GOT3 (cell line): ENCODE measurements at places on chromosomes 7 and 10.

GRCh38 chr10:6217611-6218010 lies 14.9 kb downstream of the PFKFB3 start:
- no peak for DNase-seq

DNA sequence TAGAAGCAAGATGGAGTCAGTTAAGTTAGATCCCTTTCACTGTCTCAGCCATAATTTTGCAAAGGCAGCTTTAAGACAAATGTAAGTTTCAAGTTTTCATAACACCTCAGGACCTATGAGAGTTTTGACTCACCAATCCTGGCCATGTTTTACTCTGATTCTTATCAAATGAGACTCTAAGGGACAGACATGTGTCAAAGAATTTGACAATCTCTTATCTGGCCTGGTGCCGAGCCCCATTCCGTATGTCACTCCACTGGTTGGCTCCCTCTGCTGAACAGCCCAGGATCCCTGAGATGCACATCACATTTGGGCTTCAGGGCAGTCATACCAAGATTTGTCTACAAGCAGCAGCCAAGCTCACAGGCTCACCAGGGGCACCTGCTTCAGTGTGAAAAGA lies 187.6 kb upstream of the STK17A start:
- DNase-seq = no peak

GRCh38 chr7:111803015-111803758 lies 240.9 kb upstream of the IMMP2L start:
- no peak for DNase-seq

- no peak for DNase-seq
These were observed 187.3 kb upstream of the PRSS58 start for GRCh38 chr7:142445019-142445686.

DNA sequence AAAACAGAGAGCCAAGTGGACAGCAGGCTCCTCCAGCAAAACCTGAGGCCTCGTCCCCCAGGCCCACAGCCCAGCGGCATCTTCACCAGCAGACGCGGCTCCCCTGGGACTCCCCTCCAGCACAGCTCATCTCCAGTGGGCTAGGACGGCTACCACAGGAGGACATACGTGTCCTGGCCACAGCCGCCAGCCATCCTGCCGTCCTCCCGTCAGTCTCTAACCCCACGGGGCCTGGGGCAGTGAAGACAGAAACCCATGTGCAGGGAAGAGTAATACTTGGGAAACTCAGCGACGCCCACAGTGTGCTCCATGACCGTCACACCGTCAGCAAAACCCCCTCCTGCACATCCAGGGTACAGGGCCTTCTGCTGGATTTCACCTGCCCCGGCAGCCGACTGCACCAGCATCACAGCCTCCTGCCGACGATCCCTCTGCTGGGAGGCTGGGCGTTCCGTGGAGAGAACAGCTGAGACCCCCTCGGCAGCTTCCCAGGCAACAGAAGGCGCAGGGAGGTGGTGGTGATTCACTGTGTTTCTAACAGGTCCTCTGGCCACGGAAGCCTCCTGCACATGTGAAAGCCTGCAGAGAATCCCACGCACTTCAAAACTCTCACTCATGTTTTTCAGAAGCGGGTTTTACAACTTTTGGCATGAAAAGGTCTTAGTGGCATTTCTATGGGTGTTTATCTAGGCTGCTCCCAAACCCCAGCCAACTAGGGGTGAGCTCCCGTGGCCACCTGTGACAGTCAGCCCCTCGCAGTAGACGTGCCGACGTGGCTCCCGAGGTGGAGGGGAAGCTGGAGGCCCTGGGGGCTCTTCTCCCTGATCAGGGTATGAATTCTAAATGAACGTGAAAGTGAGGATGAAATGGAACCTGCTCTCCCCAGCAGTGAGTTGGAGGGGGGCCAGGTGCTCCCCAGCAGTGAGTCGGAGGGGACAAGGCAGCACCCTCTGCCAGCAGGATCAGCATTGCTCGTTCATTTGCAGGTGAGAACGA lies 513.5 kb downstream of the PTPRN2 start:
- no peak for DNase-seq
